HCEC 1CT (cell line): ENCODE measurements at places on chromosomes 5 and 9.

- no peak for DNase-seq
These were observed 19.7 kb downstream of the HMGXB3 start for GRCh38 chr5:150020249-150020648.

DNA sequence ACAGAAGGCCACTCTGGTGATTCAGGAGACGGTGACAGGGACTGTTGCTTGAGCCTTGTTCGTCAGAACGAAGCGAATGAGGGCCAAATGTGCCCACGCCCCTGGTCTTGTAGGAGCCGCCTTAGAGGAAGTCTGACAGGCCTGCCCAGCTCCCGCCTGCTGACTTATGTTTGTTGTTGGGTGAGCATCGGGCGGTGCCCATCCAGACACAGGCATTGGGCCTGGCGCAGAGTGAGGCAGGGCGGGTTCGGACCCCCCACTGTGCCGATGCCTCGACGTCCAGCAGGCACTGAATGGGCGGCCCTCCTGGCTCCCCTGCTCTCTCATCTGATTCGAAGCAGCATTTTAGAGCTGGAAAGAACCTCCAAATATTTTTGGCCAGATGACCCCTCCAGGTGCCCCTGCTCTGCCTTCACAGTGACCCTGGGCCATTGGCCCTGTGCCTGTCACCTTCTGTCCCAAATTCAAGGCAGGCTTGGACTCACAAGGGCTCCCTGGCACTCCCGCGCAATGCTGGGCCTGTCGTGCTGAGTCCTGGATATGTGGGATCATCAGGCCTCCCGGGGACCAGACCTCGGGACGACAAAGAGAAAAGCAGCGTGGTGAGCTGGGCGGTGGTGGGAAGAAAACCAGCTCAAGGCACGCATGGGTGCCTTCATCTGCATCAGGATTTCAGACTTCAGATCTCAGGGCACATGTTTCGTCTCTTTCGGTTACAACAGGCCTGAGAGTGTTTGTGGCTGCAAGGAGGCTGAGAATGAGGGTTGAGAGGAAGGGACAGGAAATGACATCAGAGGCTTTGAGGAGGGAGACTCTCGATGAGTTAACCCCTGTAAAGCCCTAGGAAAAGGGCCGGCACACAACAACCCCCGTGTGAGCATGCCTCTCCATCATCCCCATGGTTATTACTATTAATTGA is 37.1 kb upstream of the OLFM1 start:
- DNase-seq: no peak

- DNase-seq: no peak
These were observed 603.9 kb downstream of the CDH12 start for GRCh38 chr5:22249209-22249729.

- DNase-seq: no peak
These were observed 21.7 kb downstream of the ADAMTS6 start for GRCh38 chr5:65459995-65460394.

GRCh38 chr5:1659100-1659981 is 135.6 kb upstream of the LPCAT1 start:
- no peak for DNase-seq

DNA sequence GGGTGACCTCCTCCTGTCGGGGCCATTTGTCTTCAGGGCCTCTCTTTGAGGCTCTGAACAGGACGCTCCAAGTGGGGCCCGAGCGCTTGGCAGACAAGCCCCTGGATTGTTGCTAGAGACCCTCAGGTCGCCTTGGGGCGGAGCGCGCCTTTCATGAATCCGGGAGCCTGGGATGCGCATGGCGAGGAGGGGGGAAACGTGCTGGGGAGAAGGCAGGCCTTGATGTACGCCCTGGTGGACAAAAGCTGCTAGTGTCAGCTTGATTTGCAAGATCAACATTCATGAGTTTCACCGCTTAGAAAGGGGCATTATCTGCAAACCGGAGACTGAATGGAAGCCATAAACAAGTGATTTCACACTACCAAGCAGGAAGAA is 226.3 kb downstream of the SMARCA2 start:
- peak; percentile 71 for DNase-seq

DNA sequence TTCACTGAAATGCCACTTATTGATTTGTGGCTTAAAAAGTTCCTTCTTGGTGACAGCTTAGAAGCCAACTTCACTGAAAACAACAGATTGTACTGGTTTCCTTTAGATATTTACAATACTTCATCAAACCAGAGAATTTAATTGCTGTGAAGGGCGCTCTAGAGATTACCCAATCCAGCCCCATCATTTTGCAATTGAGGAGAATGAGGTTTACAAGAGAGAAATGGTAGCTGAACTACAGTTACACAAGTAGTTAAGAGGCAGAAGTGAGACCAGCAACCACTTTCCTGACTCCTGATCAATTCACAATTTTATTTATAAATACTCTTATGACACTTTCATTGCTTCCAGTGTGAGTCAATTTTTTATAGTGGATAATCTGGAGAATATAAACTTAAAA is 103.5 kb upstream of the APC start:
- DNase-seq: no peak

- DNase-seq: no peak
These were observed 818.5 kb downstream of the SEMA5A start for GRCh38 chr5:8727396-8727795.
